ENCODE measurements at places on chromosomes 16 and 17.
A peak's percentile ranks its signal among the peaks of the same experiment; 100 is the strongest.

DNA sequence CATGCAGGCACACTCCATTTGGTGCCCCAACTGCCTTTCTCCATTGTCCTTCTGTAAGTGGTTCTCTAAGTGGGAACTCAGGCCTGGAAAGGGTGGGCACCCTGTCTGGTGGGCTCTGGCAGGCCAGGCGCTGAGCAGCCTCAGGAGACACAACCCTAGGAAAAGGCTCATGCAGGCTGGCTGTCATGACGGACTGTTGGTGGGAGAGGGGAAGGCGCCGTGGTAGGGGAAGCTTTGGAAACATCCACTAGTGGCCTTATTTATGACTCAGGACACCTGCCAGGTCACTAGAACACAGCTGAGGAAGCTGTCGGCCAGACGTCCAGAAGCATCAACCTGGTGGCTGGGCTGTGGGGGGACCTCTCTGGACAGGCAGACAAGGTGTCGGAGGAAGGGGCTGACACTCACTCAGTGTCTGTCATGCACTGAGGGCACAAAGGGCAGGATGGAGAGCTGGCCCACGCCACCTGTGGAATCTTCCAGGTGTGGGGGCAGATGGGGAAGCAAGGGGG lies 216.0 kb downstream of the SEC14L1 start:
- no peak for DNase-seq

GRCh38 chr16:19776147-19776546 lies 58.1 kb downstream of the IQCK start:
- DNase-seq, result no peak

GRCh38 chr16:58684001-58684353 lies 593 bp downstream of the SLC38A7 start:
- no peak for DNase-seq

- DNase-seq, result no peak
Observed at GRCh38 chr16:75987323-75987722, 261.0 kb upstream of the CPHXL start.

DNA sequence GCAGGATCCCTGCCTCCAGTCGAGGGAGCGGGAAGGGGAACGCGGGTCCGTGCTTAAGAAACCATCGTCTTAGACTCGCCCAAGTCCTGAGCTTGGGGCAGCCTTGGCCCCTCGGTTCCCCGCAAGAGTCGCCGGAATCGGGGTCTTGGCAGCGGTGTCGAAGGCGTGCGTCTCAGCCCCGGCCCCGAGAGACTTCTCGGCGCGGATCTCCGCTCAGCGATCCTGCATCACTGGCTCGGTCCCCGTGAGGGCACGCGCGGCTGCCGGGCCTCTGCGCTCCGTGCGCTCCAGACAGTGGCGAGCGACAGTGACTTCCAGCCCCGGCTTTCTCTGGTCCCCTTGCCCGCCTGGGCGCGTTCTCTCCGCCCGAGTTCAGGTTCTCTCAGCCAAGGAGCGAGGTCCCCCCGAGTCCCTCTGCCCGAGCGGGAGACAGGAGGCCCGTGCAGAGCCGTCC lies 380 bp downstream of the HS3ST3A1 start:
- DNase-seq, result no peak

DNA sequence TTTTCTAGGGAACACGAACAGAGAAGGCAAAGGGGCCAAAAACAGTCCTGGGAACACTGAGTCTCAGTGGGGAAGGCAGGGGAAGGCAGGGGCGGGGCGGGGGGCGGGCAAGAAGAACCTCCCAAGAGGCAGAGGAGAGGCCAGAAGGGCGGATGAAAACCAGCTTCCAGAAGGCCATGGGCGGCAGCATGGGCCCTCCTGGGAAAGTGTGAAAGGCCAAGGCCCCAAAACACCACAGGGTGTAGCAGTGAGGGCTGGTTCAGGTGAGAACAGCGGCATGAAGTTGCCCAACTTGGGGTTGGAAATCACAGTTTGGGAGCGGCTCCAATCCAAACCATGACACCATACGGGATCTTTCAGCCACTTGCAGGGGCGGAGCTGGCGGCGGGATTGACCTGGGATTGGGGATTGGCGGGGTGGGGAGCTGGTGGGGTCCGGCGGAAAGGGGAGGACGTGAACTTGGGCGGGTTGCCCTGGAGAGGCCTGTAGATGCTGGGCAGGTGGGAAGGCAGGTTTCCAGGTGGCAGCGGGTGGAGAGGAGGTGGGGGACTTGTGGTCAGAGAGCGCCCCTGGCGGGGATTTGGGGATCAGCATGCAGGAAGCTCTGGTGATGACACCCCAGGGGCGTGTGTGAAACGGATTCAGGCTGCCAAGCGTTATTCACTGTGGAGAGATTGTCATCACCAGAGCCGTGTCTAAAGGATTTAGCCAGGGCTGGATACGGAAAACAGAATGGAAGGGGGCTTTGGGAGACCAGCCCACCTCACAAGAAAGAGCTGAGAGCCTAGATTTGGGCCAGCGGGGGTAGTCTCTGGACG lies 80.9 kb downstream of the ARHGAP23 start:
- DNase-seq, result peak; percentile 74

GRCh38 chr17:80847496-80848230 lies 144.0 kb upstream of the CHMP6 start:
- no peak for DNase-seq

- no peak for DNase-seq
Observed at GRCh38 chr17:44934745-44935105, 12.8 kb downstream of the KIF18B start.

DNA sequence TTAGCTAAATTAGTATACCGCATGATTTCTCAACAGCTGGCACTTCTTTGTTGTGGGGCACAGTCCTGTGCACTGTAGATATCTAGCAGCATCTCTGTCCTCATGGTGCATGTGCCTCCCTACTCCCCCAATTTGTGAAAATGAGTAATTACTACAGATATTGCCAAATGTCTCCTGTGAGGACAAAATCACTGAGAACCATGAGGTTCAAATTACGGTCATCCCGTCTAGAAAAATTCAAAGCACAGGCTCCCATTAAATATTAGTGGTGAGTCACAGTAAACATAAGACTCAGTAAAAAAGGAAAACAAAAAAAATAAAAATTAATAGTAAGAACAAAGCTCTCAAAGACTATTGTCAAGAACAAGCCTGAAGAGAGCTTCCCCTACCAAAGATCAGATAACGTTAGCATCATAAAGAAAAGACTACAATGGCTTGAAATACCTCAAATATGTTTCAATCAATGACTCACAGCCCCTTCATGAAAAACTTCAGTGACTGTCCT lies 57.8 kb downstream of the STH start:
- peak; percentile 5 for DNase-seq

- no peak for DNase-seq
Observed at GRCh38 chr17:57880086-57880456, 30.2 kb upstream of the MRPS23 start.

DNA sequence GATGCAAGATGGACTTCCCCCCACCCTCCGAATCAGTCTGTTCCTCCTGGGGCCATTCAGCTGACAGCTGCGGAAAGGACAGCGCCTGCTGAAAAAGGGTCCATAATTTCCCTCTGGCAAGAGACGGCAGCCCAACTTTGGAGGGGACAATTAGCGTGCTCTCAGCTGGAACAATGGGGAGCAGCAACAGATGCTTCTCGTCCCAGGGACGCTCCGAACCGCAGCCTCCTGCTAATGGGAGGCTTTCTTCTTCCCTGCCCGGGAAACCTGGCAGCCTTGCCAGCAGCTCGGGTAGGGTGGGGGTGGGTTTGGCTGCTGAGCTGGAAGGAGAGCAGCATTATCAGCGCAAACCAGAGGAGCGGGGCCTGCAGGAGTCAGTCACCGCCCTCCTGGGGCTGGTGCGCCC lies 500.0 kb upstream of the SALL1 start:
- DNase-seq, result no peak

DNA sequence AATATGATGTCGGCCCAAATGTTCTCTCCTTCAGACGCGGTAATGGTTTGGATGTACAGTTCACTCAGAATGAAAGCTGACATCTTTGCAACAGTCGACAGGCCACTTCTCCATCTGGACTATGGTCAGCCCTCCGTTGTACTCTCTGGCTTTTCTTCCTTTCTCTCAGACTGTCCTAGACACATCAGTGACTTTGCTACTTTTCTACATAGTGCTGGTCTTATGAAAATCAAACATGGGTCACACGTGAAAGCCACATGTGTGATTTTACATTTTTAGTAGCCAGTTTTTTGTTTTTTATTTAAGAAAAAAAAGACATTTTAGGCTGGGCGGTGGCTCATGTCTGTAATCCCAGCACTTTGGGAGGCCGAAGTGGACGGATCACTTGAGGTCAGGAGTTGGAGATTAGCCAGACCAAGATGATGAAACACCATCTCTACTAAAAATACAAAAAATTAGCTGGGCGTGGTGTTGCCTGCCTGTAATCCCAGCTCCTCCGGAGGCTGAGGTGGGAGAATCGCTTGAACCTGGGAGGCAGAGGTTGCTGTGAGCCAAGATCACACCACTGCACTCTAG lies 644.1 kb downstream of the KCNJ2 start:
- no peak for DNase-seq

DNA sequence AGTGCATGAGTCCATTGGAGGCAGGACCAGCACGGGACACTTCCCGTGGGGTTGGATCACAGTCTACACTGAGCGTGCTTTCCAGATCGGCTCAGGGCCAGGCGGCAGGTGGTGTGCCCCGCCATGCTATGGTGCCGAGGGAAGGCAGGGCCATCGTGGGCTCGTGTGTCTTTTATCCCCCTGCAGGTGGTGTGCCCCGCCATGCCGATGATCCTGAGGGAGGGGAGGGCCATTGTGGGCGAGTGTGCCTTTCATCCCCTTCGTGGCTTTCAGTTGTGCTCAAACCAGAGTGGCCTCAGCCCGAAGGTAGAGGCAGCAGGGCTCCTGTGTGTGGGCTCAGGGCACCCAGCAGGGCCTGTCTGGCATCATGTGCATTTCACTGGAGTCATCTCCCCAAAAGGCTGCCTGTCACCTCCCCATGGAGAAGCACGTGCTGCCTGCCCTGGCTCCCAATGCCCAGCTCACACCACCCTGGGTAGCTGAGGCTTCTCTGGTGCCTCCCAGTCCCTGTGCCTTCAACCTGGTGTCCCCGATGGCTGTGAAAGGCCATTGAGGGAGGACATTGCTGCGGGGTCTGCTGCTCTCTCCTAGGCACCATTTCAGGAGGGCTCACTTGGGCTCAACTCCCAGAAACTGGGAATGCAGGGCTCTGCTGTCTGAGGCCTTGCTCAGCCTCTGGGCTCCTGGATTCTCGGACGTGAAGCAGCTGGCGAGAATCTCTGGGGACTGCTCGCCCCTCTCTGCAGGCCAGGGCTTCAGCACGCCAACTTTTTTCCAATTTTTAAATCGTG lies 207.6 kb downstream of the NPIPB11 start:
- DNase-seq, result no peak

GRCh38 chr16:23505180-23505665 lies 5.1 kb downstream of the GGA2 start:
- no peak for DNase-seq

DNA sequence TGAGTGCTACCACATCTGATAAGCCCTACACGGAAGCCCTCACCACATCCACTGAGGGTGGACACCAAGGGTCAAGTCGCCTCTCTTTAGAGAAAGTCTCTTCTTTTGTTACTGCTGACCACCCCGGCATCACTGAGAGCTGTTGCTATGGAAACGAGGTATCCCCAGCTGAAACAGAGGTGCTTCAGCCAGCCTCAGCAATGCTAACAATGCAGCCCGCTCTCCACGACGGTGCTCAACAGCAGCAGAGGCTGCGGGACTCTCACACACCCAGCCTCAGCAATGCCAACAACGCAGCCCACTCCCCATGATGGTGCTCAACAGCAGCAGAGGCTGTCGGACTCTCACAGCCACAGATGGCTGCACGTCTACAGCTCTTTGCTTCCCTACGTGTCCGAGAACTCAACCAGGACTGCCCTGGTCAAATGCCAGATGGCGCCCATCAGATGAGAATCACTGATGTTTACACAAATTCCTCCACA lies 41.4 kb downstream of the VPS53 start:
- no peak for DNase-seq

GRCh38 chr17:43987131-43988021 lies 17.0 kb upstream of the NAGS start:
- no peak for DNase-seq

GRCh38 chr16:75099738-75100602 lies 16.6 kb downstream of the LDHD start:
- no peak for DNase-seq

- DNase-seq, result no peak
Observed at GRCh38 chr16:11792410-11793241, 4.4 kb downstream of the ZC3H7A start.

GRCh38 chr17:27569257-27569722 lies 61.7 kb upstream of the LGALS9 start:
- no peak for DNase-seq

- DNase-seq, result no peak
Observed at GRCh38 chr17:9001559-9001958, 19.8 kb upstream of the NTN1 start.

GRCh38 chr17:34874478-34874877 lies 86.8 kb downstream of the CCT6B start:
- DNase-seq, result no peak

All from NCI-H226 (cell line).